ENCODE measurements at places on chromosomes 6 and 20.

GRCh38 chr6:79196912-79197311 is 37.6 kb downstream of the HMGN3 start:
- DNase-seq, result no peak

- DNase-seq, result no peak
Measured at GRCh38 chr6:167793421-167793820, 33.3 kb upstream of the AFDN start.

- DNase-seq, result no peak
Measured at GRCh38 chr6:13413466-13413862, 73.9 kb downstream of the GFOD1 start.

GRCh38 chr20:37636977-37637376 is 56.9 kb upstream of the CTNNBL1 start:
- no peak for DNase-seq
